T follicular helper cell (primary cell): ENCODE measurements at places on chromosomes 6 and 20.
A peak's percentile ranks its signal among the peaks of the same experiment; 100 is the strongest.

GRCh38 chr6:56246881-56247653, at the start of gene COL21A1:
Gene COL21A1 (minus strand): TSS chr6:56247580. CDS start chr6:56182618, 64,962 bp downstream.
- no peak for DNase-seq

DNA sequence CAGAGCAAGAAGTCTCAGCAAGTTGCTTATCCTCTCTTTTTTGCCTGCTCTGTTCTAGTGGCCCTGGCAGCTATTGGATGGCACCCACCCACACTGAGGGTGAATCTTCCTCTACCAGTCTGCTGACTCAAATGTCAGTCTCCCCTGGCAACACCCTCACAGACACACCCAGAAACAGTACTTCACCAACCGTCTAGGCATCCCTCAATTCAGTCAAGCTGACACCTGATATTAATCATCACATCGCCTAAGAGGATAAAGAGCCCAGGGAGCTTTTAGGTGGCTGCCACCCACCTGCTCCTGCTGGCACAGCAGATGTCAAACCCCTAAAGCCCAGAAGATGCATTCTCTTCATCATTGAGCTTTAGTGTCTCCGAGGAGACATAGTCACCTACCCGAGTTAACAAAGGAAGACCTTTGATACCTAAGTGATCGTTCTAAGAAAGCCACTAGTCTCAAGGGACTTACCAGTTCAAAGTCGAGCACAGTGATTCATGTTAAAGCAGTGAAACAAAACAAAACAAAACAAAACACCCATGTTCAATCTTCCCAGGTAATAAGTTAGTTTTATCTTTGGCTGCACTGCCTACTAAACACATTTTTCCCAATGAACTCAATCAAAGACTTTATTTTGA, 97.7 kb upstream of the KCNQ5 start:
- DNase-seq, result no peak

GRCh38 chr6:166954118-166954713, 2.1 kb downstream of the RNASET2 start:
- no peak for DNase-seq

GRCh38 chr6:7108964-7109836, 1.4 kb downstream of the RREB1 start:
- peak; percentile 14 for DNase-seq

DNA sequence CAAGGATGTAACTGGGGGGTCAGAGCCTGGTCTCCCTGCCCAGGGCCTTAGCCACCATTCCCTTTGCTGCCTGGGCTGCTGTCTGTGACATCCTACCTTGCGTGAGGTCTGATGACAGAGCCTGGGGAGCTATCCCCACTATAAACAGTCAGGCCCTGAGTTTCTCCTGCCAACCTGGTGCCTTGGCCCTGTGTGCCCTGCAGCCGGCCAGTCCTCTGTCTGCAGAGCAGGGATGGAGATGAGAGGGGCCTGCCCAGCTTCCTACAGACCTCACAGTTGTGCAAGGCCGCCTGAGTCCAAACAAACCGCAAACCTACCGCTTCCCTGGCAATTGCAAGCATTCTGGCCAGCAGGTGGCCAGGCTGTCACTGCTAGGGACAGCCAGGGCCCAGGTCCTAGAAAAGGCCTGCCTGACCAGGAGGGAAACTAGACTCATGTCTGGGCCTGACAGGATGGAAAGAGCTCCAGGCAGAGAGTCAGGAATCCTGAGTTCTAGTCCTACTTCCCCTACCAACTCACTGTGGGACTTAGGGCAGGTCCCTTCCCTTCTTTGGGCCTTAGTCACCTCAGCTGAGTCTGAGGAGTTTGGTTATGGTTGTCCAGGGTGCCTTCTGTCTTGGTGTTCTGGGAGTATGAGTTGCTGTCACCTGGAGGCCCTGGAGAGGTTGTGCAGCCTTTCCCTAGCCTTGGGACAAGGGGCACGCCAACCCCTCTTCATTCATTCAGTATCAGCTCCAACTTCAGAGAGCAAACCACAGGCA, 86.2 kb downstream of the VEGFA start:
- no peak for DNase-seq

- DNase-seq, result no peak
Measured at GRCh38 chr6:50030350-50030749, 8.6 kb upstream of the DEFB110 start.

- DNase-seq, result no peak
Measured at GRCh38 chr6:14120546-14120945, 3.0 kb downstream of the CD83 start.

DNA sequence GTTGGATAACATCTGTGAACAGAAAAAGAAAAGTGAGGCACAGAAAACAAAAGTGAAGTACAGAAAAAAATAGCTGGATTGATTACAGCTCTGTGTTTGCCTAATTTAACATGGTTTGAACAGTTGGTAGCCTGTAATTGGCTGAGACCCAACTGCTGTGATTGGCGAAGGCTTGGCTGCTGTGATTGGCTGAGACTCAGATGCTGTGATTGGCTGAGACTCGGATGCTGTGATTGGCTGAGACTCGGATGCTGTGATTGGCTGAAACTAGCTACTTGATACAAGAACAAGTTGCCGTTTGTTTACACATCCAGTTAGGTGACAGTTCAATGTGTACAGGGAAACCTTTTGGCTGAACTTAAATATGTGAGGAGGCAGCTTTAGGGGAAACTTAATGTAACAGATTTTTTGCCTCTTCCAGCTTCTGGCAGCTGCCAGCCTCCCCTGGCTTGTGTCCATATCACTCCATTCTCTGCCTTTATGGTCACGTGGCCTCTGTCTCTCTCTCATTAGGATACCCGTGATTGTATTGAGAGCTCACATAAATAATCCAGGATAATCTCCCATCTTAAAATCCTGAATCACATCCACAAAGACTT, 223.4 kb upstream of the FOXA2 start:
- DNase-seq, result no peak

DNA sequence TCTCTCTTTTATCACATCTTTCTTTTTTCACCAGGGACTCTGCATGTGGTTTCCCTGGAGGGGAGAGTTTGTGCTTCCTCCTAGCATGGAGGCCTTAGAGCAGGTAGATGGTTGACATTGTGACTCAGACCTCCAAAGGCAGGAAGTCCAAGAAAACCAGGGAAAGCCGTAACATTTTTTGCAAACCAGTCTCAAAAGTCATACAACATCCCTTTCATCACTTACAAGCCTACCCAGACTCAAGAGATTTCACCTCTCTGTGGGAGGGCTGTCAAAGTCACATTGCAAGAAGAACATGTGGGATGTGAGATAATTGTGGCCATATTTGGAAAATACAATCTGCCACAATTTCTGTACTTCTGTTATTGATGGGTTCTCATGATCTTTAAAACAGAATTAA, 46.2 kb downstream of the SNRNP48 start:
- no peak for DNase-seq

GRCh38 chr20:56323656-56324055, 35.1 kb upstream of the FAM210B start:
- DNase-seq, result no peak
